Natural killer cell (primary cell): ENCODE measurements at places on chromosomes 5 and 9. TPM values are rescaled to one million over a fixed set of nuclear protein-coding genes. Genes with fewer than 3 reads are reported as not detected.

DNA sequence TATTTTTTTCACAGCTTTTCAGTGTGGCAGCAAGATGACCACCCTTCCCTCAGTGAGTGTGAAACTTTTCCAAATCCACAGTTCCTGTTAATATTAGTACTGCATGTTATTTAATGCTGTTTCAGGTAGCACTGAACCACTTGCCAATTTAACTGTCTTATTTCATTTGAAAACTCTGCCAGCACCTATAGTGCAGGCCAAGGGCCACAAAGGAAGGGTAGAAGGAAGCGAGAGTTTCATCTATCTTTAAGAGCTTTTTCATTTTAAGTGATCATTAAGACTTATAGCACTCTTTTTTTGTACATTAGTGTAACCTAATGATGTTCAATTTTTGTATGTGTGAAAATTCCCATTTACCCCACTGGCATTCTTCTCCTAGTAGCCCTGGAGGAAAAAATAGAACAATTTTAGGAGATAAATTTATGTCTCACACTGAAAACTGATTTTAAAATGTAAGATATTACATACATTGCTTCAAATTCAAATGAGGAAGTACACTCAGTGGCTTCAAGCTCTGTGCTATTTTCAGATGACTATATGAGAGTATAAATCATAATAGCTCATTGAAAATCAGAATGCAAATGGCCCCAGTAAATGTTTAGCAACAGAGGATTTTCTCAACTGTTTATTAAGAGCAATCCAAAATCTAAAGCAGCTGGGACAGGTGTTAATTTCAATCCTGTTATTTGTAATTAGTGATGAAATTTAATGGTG lies 820.5 kb downstream of the PTPRD start:
- no peak for DNase-seq

DNA sequence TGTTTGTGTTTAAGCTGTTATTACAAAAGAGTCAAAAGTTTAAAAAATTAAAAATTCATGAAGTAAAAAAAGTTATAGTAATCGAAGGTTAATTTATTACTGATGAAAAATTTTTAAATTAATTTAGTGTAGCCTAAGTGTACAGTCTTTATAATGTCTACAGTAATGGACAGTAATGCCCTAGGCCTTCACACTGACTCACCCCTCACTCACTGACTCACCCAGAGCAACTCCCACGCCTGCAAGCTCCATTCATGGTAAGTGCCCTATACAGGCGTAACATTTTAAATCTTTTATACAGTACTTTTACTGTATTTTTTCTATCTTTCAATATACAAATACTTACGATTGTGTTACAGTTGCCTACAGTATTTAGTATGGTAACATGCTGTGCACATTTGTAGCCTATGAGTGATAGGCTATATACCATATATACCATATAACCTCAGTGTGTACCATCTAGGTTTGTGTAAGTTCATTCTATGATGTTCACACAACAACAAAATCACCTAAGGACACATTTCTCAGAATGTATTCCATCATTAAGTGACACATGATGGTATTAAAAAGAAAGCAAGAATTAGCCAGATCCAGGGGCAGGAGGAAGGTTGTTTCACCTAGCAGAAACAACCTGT lies 40.1 kb downstream of the DCAF10 start:
- DNase-seq: no peak

PDZD2 gene
- 0.66 TPM for total RNA-seq

GRCh38 chr5:138890644-138891043 lies 15.5 kb upstream of the LRRTM2 start:
- DNase-seq: no peak

ACTBL2 gene
- total RNA-seq: not detected

DNM1 gene
- total RNA-seq: 2.6 TPM
